ENCODE measurements at places on chromosomes 5 and 9. TPM values are rescaled to one million over a fixed set of nuclear protein-coding genes. Genes with fewer than 3 reads are reported as not detected.

Gene CXXC5
- total RNA-seq = 5.1 TPM

Gene IL12B
- not detected for total RNA-seq

Gene MARCOL
- total RNA-seq = not detected

Gene ADAM19
- 11.2 TPM for total RNA-seq

Gene PCDHGB5
- total RNA-seq = 14.0 TPM

Gene DRD1
- total RNA-seq = not detected

Gene TPPP
- 2.7 TPM for total RNA-seq

Gene ZBED3
- total RNA-seq = 0.68 TPM

Gene WNT8A
- not detected for total RNA-seq

Gene CACFD1
- 4.8 TPM for total RNA-seq

Gene COL23A1
- under 0.01 TPM for total RNA-seq

Gene FOXD4
- total RNA-seq = 0.36 TPM

Gene SLC36A3
- total RNA-seq = not detected

Gene C9orf50
- not detected for total RNA-seq

Gene FABP6
- total RNA-seq = 0.64 TPM

Gene TAS2R1
- not detected for total RNA-seq

Gene APBA1
- total RNA-seq = 2.7 TPM

Gene BTNL3
- not detected for total RNA-seq

Gene SLC35A4
- total RNA-seq = 53.9 TPM
